SJCRH30 (cell line): ENCODE measurements at places on chromosomes 11 and 22. TPM values are rescaled to one million over a fixed set of nuclear protein-coding genes. Genes with fewer than 3 reads are reported as not detected.

The SCGB2A2 gene
- not detected in 2 replicates for total RNA-seq

The RIBC2 gene
- not detected in 2 replicates for total RNA-seq

DNA sequence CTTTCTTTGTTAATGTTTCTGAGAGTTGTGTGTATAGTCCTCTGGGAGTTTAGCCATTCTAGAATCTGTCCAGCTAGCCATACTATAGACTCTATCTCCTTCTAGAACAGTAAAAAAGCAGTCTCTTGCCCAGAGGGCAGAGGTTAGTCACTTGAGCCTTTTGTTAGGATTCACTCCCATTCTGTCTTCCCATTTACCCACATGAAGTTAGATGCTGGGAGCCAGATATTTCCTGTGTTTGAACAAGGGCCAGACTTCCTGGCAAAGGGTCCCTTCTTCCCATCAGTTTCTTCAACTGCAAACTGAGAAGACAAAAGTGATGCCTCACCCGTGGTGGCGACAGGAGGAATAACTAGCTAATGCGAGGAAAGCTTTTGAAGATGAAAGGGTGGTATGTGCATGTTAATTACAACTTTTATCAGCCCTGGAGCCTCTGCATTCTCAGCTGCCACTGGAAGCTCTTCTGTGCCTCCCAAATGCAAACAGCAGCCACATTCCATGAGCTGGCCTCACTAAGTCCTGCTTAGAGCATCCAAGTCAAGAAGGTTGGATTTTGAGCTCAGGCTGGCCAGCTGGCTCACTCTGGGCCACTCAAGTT is 12.8 kb downstream of the CD44 start:
- peaks cover 11% of the 10 kb centered on the region; the same call in 1 of the 2 replicates for H3K4me1 ChIP-seq
- H3K27ac ChIP-seq, result no peak overlapping the region
- H3K4me3 ChIP-seq, result no peak overlapping the region
- no peaks in the 10 kb centered on the region for H3K27me3 ChIP-seq
- no peaks in the 10 kb centered on the region for H3K36me3 ChIP-seq

- no peak for DNase-seq
- H3K27ac ChIP-seq, result no peak overlapping the region
- H3K4me3 ChIP-seq, result no peak overlapping the region
Observed at GRCh38 chr11:131138731-131139130, 222.5 kb upstream of the SNX19 start.

GRCh38 chr11:8228231-8228630 is 35.4 kb downstream of the LMO1 start:
- no peaks in the 10 kb centered on the region for H3K27me3 ChIP-seq
- DNase-seq, result no peak
- peaks cover 7% of the 10 kb centered on the region for H3K4me1 ChIP-seq
- no peak overlapping the region for H3K4me3 ChIP-seq

- H3K4me3 ChIP-seq, result no peak overlapping the region
- H3K36me3 ChIP-seq, result no peaks in the 10 kb centered on the region
- no peaks in the 10 kb centered on the region for H3K27me3 ChIP-seq
- H3K4me1 ChIP-seq, result peaks cover 17% of the 10 kb centered on the region
Observed at GRCh38 chr11:112298535-112298934, 37.9 kb upstream of the PLET1 start.

DNA sequence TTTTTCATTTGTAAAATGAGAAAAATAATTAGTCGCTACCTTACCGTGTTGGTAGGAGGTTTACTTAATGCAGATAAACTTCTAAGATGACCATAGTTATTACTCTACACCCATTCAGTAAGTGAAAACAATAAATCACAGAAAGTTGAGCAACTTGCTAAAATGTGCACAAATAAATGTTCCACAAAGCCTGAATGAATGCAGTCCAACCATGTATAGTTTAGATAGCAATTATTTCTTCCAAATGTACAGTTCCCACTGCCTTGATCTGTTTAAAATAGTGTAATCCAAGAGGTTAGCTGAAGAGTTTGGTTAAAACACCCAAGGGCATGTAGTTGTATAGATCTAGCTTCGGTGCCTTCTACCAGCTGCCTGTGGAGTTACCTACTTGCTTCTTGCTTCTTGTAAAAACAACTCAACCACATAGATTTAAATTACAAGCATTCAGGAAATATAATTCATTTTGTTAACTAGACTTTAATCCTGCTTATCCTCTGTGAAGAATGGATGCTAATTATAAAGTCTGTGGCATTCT is 106.3 kb upstream of the CARD18 start:
- H3K27ac ChIP-seq, result no peak overlapping the region
- no peak overlapping the region for H3K4me3 ChIP-seq
- no peaks in the 10 kb centered on the region for H3K4me1 ChIP-seq
- H3K36me3 ChIP-seq, result no peaks in the 10 kb centered on the region
- DNase-seq, result no peak

DNA sequence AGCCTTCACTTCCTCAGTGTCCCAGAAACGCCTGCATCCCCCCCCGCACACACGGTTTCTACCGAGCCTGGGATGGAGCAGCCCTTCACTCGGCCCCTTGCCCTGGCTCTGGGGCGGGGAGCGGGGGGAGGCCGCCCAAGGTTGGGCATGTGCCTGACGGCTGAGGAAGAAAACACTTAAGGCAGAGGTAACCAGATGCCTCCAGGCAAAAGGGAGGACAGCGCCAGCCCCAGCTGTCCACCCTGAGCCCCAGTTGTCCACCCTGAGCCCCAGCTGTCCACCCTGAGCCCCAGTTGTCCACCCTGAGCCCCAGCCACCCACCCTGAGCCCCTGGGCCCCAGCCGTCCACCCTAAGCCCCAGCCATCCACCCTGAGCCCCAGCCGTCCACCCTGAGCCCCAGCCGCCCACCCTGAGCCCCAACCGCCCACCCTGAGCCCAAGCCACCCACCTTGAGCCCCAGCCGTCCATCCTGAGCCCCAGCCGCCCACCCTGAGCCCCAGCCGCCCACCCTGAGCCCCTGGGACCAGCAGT is 3.8 kb upstream of the TTLL8 start:
- peak; percentile 62 for DNase-seq
- H3K4me3 ChIP-seq, result no peak overlapping the region
- no peaks in the 10 kb centered on the region for H3K36me3 ChIP-seq

- H3K36me3 ChIP-seq, result no peaks in the 10 kb centered on the region
- no peak overlapping the region for H3K27ac ChIP-seq
- no peak for DNase-seq
- no peaks in the 10 kb centered on the region for H3K27me3 ChIP-seq
Observed at GRCh38 chr22:47169801-47170140, 407.3 kb downstream of the TBC1D22A start.
